ENCODE measurements at places on chromosomes 4 and X. TPM values are rescaled to one million over a fixed set of nuclear protein-coding genes. Genes with fewer than 3 reads are reported as not detected.

The TMPRSS11F gene
- total RNA-seq: not detected

The C4orf50 gene
- total RNA-seq: 28.2 TPM

The TFE3 gene
- 12.2 TPM for total RNA-seq

The SLC38A5 gene
- 28.8 TPM for total RNA-seq

The TNMD gene
- total RNA-seq: not detected
